T-cell (primary cell): ENCODE measurements at places on chromosomes 6 and 20. TPM values are rescaled to one million over a fixed set of nuclear protein-coding genes. Genes with fewer than 3 reads are reported as not detected.

DNA sequence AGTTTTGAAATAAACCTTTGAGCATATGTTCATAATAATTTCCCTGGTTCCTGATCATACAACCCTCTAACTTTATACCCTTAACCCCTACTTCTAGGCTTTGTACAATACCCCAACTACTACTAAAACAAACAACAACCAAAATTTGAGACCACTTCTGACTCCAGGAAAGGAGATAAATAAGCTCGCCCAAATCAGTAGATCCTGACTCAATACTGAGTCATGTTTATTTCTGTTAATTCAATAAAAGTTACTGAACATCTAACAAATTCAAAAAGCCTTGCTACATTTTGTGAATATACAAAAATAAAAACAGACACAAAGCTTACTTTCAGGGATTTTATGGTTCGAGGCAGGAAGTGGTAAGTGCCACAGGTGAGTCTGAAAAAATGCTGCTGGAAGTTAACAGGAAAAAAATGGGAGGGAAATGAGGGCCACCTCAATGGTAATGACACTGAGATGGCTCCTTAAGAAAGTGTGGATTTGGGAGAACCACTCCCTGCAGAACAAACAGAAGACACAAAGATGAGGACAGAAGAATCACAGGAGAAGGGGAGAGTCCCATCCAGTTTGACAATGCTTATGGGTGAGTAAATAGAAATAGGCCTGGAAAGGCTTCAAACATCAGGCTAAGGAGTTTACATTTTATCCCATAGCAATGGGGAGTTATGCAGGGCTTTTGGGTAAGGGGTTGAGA, 63.4 kb downstream of the DST start:
- H3K4me3 ChIP-seq, result no peak overlapping the region
- H3K36me3 ChIP-seq, result no peaks in the 10 kb centered on the region
- H3K27ac ChIP-seq, result no peak overlapping the region
- H3K27me3 ChIP-seq, result no peaks in the 10 kb centered on the region
- no peaks in the 10 kb centered on the region for H3K4me1 ChIP-seq

- H3K4me1 ChIP-seq, result no peaks in the 10 kb centered on the region
- DNase-seq, result no peak
- H3K4me3 ChIP-seq, result no peak overlapping the region
- no peak overlapping the region for H3K27ac ChIP-seq
- peaks cover 15% of the 10 kb centered on the region for H3K36me3 ChIP-seq
- no peaks in the 10 kb centered on the region for H3K27me3 ChIP-seq
These were observed 14.3 kb downstream of the CUL9 start for GRCh38 chr6:43196337-43196736.

GRCh38 chr6:5501837-5502236, 240.5 kb downstream of the FARS2 start:
- H3K4me3 ChIP-seq, result no peak overlapping the region
- no peak overlapping the region for H3K27ac ChIP-seq
- H3K27me3 ChIP-seq, result no peaks in the 10 kb centered on the region
- H3K4me1 ChIP-seq, result peaks cover 13% of the 10 kb centered on the region

GRCh38 chr20:37423545-37423944, 77.6 kb downstream of the SRC start:
- H3K27ac ChIP-seq, result no peak overlapping the region
- no peaks in the 10 kb centered on the region for H3K27me3 ChIP-seq
- DNase-seq, result no peak

TP53TG5 gene
- not detected for total RNA-seq

DNA sequence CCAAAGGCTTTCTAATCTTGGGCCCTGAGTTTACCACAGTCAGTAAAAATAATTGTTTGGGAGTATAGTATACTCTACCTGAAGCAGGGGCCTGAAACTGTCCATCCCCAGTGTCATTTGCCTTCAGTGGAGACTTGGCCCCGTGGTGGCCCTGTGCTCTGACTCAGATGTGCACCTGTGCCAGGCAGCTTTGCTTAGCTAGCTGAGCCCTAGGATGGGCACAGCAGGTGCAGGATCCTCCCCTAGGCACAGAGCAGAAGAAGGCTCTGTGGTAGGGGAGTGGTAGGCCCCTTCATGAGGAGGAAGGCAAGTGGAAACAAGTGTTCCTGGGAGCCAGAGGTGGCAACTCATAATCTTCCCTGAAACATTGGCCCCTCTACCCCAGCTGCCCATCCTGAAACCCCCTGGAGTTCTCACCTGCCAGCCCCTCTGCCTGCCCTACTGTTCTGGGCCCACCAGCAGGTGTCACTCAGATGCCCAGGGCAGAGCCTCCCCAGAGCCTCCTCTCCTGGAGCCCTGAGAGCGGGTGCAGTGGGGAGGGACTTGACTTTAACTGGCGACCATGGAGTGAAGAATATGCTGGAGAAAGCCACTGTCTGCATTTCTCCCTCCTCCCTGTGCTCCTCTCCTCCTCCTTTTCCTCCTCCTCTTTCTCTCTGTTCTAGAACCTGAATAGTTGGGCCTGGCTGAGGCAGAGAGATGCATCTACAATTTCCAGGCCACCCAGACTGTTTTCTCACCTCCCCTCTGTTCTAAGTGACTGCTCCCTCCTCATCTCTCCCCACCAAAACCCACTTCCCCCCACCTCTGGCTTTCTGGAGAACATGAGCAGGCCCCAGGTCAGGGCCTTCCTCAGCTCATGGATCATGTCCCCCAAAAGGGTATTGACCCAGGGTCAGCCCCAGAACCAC, 2.9 kb downstream of the CPNE5 start:
- H3K27me3 ChIP-seq, result peaks cover 36% of the 10 kb centered on the region
- DNase-seq, result no peak
- no peak overlapping the region for H3K4me3 ChIP-seq

- H3K4me1 ChIP-seq, result no peaks in the 10 kb centered on the region
- H3K36me3 ChIP-seq, result no peaks in the 10 kb centered on the region
- no peak overlapping the region for H3K27ac ChIP-seq
- H3K27me3 ChIP-seq, result no peaks in the 10 kb centered on the region
These were observed 13.7 kb upstream of the STXBP5 start for GRCh38 chr6:147190556-147190955.

KAT14 gene
- total RNA-seq, result 11.3 TPM

- no peak for DNase-seq
- peaks cover 30% of the 10 kb centered on the region for H3K27me3 ChIP-seq
- H3K36me3 ChIP-seq, result no peaks in the 10 kb centered on the region
- no peak overlapping the region for H3K27ac ChIP-seq
These were observed 6.2 kb downstream of the GRIK2 start for GRCh38 chr6:101399616-101400162.

- DNase-seq, result no peak
- H3K4me3 ChIP-seq, result no peak overlapping the region
- no peak overlapping the region for H3K27ac ChIP-seq
- peaks cover 2% of the 10 kb centered on the region for H3K27me3 ChIP-seq
- H3K36me3 ChIP-seq, result no peaks in the 10 kb centered on the region
These were observed 18.7 kb upstream of the NRSN1 start for GRCh38 chr6:24107294-24107693.

HTR1E gene
- total RNA-seq, result not detected

DNA sequence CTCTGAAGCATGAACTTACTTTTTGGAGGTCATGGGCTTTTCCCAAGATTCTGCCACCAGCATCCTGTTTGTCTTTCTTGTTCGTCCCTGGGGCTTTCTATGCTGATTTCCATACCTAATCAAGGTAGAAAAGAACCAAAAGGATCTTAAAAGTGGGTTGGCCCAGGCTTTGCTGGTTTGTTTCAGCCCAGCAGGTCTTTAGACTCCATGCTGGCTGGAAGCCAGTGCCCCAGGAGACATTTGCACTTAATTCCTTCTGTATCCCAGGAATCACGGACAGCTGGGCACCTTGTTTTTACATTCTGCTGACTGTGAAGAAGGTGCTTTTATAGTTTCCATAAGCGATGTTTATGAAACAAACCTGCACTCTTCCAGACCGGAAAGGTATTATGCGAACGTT, 195.9 kb downstream of the CDH4 start:
- H3K36me3 ChIP-seq, result no peaks in the 10 kb centered on the region
- no peak overlapping the region for H3K4me3 ChIP-seq
- no peak overlapping the region for H3K27ac ChIP-seq
- H3K4me1 ChIP-seq, result no peaks in the 10 kb centered on the region
- DNase-seq, result no peak

- DNase-seq, result no peak
- H3K36me3 ChIP-seq, result no peaks in the 10 kb centered on the region
- peaks cover 14% of the 10 kb centered on the region for H3K4me1 ChIP-seq
- H3K27me3 ChIP-seq, result no peaks in the 10 kb centered on the region
These were observed 15.1 kb downstream of the E2F3 start for GRCh38 chr6:20416567-20417345.

SNPH gene
- total RNA-seq, result 23.4 TPM

DNA sequence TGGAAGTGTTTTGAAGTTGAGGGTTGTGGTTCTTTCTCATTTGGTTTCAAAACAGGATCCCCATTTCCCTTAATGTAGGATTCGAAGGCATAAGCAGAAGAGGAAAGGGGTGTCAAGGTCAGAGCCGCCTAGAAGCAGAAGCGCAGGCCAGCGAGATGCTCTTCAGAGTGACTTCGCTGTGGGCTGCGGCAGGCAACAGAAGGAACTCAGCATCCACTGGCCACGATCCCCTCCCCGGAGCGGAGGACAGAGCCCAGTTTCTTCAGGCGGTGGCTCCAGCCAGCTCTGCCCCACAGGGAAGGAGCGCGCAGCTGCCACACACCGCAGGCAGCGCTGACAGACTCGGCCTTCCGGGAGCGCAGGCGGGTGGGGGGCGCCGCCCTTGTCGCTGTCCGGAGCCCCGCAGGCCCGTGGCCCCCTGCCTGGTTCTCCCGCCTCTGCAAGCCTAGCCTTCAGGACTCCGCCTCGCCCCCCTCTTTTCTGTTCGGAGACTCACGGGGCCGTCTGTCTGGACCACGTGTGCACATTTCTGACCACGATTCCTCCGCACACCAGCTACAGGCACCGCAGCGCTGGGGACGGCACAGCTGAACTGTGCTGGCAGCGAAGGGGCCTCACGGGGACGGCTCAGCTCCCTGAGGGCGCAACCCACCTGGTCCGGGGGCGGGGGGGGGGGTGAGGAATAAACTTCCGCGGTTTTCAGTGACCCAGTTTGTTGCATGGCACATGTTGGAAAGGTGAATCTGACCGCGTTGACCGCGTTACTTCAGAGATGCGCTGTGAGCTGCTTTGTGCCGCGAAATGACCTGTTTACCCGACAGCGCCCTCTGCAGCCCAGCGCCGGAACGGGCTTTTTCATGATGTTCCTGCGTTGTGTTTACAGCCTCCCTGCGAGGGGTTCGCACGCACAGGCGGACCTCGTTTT, 26.1 kb downstream of the TTLL2 start:
- H3K4me1 ChIP-seq, result peaks cover 20% of the 10 kb centered on the region
- H3K4me3 ChIP-seq, result peak overlapping the region; percentile 60
- no peaks in the 10 kb centered on the region for H3K27me3 ChIP-seq
- DNase-seq, result peak; percentile 72
- no peaks in the 10 kb centered on the region for H3K36me3 ChIP-seq
- H3K27ac ChIP-seq, result peak overlapping the region; percentile 36

CD24 gene
- 3.4 TPM for total RNA-seq

GRCh38 chr6:43893073-43893472, 123.1 kb downstream of the VEGFA start:
- no peak overlapping the region for H3K27ac ChIP-seq
- DNase-seq, result no peak
- no peaks in the 10 kb centered on the region for H3K36me3 ChIP-seq
- H3K27me3 ChIP-seq, result no peaks in the 10 kb centered on the region
- no peak overlapping the region for H3K4me3 ChIP-seq

DNA sequence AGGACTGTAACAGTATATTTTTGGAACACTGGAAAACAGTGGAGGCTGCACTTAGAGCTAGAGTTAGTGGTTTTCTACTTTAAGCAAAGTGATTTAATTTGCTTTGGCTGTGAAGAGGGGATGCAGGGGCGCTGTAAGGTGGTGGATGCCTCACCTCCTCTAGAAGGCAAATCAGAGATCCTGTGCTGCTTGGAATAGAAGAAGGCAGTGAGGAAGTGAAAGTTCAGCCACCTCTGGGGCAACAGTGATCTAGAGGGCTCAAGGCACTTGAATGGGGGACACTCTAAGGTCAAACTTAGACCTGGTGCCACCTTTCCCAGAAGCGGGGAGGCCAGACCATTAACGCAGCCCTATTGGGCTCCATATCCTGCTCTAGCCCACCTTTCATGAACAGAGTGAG, 19.0 kb upstream of the SNRPB2 start:
- H3K27me3 ChIP-seq, result peaks cover 2% of the 10 kb centered on the region
- peaks cover 22% of the 10 kb centered on the region for H3K4me1 ChIP-seq
- H3K4me3 ChIP-seq, result no peak overlapping the region
- no peaks in the 10 kb centered on the region for H3K36me3 ChIP-seq
- no peak overlapping the region for H3K27ac ChIP-seq
- no peak for DNase-seq

GRCh38 chr6:33786736-33787135, 2.2 kb downstream of the LEMD2 start:
- no peak for DNase-seq
- H3K27me3 ChIP-seq, result no peaks in the 10 kb centered on the region
- no peak overlapping the region for H3K4me3 ChIP-seq
- H3K4me1 ChIP-seq, result peaks cover 41% of the 10 kb centered on the region
- peaks cover 35% of the 10 kb centered on the region for H3K36me3 ChIP-seq

GRCh38 chr20:64139199-64140060, 24.8 kb upstream of the MYT1 start:
- no peaks in the 10 kb centered on the region for H3K27me3 ChIP-seq
- H3K36me3 ChIP-seq, result no peaks in the 10 kb centered on the region
- DNase-seq, result no peak
- no peak overlapping the region for H3K27ac ChIP-seq

GRCh38 chr6:43216200-43216599, 13.1 kb downstream of the DNPH1 start:
- H3K36me3 ChIP-seq, result peaks cover 47% of the 10 kb centered on the region
- no peak for DNase-seq
- no peaks in the 10 kb centered on the region for H3K27me3 ChIP-seq
- no peak overlapping the region for H3K27ac ChIP-seq
- no peaks in the 10 kb centered on the region for H3K4me1 ChIP-seq

DNA sequence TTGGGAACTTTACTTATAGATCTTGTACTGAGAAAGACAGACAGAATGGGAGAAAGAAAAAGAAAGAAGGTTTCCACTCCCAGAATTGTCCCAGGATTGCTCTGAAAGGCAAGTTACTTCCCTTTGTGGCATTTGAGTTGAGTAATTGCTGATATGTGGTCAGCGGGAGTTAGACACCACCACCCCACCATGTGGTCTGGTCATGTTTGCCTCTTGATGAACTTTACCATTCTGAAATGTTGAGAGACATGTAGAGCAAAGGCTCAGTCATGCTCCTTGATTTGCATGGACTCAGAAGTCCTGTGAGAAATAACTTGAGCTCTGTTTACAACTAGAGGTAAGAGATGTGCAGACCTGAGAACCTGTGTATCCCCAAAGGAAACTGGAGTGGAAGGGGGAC, 17.1 kb downstream of the TCF21 start:
- H3K27ac ChIP-seq, result no peak overlapping the region
- H3K27me3 ChIP-seq, result peaks cover 17% of the 10 kb centered on the region
- H3K36me3 ChIP-seq, result no peaks in the 10 kb centered on the region
- no peak overlapping the region for H3K4me3 ChIP-seq
